Head of caudate nucleus (tissue), 42 donors: ENCODE measurements at places on chromosomes 7 and 10.

DNA sequence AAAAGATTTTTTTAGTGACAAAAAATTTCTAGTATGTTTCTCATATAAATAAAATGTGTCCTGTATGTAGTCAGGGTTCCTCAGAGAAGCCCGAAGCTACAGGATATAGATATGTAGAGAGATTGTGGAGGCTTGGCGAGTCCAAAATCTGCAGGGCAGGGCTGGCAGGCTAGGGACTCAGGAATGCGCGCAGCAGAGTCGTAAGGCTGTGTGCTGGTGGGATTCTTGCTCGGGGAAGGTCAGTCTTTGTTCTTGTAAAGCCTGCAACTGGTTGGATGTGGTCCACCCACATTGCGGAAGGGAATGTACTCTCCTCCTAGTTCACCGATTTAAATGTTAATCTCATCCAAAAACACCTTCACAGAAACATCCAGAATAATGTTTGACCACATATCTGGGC, 30.6 kb downstream of the LHPP start:
- no peak for DNase-seq

DNA sequence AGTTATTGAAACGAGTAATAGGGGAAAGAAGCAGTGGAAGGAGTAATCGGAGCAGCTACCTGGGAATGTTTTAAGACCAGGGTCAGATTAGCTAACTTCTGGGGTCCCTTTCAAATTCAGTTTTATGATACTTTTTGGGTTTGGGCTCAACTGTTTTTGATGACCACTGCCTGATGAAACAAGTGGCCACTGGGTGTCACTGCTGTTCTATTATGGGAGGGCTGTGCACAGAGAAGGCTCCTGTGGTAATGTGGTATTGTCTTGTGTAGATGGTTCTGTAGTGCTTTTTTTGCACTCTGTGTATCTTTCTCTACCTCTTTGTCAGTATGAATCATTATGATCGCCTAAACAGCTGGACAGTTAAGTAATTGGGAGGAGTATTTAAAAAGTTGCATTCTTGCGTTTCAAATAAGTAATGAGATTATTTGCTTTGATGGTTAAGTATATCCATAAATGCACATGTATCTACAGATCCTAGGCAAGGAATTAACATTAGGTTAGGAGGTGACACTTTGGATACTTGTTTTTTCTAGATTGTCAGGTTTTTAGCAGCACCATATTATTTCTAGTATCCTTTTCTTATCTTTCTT, 128.4 kb downstream of the ABCA13 start:
- peak; percentile 65 for DNase-seq

DNA sequence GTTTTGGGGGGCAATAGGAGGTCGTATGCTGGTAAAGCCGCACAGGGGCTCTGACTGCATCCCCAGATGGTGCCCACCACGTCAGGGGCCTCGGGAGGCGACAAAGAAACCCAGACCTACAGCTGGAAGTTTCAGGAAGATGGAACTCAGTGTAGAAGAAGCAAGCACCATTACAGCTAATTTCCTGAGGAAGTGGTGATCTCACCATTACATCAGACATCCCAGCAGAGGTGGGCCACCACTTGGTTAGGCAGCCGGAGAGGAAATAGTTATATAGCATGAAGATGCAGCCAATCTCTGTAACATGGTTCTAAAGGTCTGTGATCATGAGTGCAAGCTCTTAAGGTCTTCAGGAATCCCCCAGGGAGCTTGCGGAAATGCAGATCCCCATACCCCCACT, 127.3 kb upstream of the PCBD1 start:
- DNase-seq = no peak

- no peak for DNase-seq
Observed at GRCh38 chr10:130200179-130201042, 64.2 kb downstream of the GLRX3 start.

GRCh38 chr7:37320140-37320847, 128.4 kb downstream of the ELMO1 start:
- DNase-seq = no peak

DNA sequence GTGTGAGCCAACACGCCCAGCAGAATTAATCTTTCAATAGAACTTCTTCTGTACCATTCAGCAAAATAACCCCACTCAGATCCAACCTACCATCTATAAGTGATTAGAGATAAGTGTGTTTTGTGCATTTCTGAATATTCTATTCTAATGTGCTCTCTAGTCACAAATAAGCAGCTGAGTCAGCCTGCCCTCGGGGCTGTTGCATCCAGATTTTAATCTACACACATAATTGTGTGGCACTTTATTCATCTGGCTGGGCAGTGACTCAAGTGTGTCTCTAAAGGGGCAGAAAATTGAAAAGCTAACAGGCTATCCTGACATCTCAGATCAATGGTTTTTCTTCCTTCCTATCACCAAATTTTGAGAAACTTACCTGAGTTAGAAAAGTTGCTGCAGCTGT, 60.3 kb downstream of the PRR15 start:
- DNase-seq = no peak

DNA sequence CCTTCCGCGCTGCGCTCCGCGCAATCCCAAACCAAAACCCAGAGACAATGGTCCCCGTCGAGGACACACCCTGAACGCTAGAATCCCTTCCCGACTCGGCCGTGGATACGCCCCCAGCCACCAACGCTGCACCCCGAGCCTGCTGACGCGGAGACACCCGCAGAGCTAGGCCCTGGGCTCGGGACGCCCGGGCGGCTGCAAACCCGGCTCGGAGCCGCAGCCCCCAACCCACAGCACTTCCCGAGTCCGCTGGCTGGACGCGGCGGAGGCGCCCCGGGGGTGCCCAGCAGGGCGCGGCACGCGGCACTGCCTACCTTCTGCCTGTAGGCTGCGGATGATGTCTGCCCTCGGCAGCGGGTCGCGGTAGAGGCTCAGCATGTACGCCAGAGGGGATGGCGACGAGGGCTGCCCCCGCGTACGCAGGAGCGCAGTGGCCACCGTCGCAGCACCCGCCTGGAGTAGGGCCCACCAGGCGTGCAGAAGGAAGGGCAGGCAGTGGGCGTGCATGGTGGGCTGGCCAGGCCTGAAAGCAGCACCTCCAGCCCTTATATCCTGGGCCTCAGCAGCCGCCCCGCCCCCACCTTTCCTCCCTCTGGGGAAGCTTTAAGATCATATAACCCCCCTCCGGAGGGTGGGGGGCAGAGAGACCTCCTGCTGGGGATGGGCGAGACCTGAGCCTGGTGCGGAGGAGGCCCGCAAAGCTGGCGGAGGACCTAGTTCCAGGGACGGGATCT, at the start of gene NODAL:
Gene NODAL, minus strand, starts transcription at position 521 of the 734 bp plus-strand sequence. Its CDS starts 14 bp downstream, at position 507.
- no peak for DNase-seq

DNA sequence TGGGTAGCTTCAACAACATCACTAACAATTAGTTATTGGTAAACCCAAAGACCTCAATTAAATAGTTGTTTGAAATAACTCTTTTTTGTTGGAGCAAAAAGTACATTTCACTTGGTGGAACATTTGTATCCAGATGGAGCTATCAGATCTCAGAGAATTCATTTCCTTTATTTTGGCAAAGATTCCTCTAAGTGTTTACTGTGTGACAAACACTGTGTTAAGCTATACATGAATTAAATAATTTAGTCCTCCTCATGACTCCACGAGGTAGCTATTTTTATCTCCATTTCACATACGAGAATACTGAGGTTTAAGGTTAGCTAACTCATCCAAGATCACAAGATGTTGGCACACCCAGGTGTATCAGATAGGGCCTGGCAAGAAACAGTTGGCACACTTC, 104.0 kb upstream of the IMMP2L start:
- DNase-seq = no peak

GRCh38 chr10:60044971-60045370, 138.6 kb upstream of the CCDC6 start:
- DNase-seq = no peak

DNA sequence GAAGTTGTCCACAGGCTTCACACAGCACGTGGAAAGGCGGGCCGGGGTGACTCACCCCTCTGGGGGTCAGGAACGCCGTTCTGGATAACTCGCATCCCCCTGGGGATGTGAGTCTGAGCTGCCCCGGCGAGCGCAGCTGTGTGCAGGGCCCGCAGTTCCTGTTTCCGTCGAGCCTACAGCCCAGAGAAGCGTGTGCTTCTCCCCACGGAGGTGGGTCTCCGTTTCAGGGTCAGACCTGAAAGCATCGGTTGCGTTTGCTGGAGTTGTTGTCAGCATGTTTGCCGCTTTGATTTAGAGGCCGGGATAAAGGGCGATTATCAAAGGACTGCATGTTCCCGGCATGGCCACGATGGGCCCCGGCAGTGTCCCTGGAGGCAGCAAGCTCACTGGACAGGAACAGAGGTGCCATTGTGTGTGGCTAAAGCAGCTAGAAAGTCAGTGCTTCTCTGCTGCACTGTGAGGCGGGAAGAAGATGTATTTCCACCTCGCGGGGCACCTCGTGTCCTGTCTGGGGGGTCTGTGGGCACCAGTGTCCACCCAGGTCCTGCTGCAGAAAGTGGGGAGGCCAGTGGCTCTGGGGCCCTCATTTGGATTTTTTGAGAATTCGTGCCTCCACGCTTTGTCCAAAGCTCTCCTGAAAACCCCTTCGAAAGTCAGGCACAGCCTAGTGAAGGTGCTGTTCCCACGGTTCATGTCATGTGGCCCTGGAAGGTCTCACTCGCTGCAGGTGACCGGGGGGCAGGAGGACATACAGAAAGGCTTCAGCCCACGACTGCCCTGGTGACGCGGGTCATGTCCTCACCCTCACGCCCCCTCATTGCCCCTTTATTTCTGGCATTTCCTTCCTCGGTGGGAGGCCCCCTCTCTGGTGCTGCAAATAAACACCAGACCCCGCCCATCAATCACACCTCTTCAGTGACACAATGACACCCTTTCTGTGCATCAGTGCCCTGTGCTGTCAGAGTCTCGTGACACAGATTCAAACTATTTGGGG, 27.4 kb upstream of the GDI2 start:
- DNase-seq = peak; percentile 44

- no peak for DNase-seq
Observed at GRCh38 chr10:116154651-116155050, 118.4 kb downstream of the GFRA1 start.

DNA sequence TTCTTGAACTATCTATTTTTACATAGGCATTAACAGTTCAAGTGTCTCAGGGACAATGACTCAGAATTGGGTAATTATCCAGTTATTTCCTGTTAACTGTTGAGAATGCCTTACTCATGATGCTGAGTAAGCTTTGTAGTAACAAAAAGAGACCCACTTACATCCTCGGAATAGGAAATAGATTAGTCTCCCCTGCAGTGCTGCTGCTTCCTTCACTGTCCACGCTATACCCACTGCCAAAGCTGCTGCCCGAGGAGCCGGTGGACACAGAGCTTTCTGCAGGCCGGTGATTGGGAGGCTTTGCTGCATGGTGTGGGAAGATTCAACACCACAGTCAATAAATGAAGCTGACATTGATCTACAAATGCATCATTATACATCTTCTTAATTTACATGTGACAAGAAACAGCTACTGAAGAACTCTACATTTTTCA, 357.1 kb downstream of the PCLO start:
- no peak for DNase-seq

GRCh38 chr7:116683786-116684185, 11.8 kb downstream of the MET start:
- DNase-seq = no peak

- peak; percentile 58 for DNase-seq
Observed at GRCh38 chr7:138663725-138664710, 37.1 kb downstream of the SVOPL start.

DNA sequence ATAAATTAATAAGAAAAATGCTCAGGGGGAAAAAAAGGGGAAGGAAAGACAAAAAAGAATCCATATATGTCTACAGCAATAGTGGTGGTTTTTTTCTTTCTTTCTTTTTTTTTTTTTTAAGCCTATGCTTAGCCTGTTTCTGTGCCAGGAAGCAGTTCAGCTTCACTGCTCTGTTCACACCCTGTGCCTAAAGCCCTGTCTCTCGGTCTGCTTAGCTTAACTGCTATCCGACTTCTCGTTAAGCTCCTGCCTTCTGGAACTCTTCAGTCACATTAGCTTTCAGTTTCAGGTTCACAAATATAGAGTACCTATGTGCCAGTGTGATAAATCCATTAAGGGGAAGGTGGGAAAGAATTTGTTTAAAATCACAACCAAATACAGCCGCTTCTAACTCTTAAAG, 26.5 kb upstream of the NRG3 start:
- DNase-seq = no peak

- DNase-seq = no peak
Observed at GRCh38 chr10:117364110-117364960, 10.9 kb downstream of the PDZD8 start.

- DNase-seq = peak; percentile 84
Observed at GRCh38 chr7:151256410-151257045, 8.0 kb upstream of the SMARCD3 start.

- no peak for DNase-seq
Observed at GRCh38 chr7:106138776-106139175, 26.7 kb upstream of the SYPL1 start.

GRCh38 chr7:2759736-2760097, 71.7 kb downstream of the AMZ1 start:
- peak; percentile 62 for DNase-seq

DNA sequence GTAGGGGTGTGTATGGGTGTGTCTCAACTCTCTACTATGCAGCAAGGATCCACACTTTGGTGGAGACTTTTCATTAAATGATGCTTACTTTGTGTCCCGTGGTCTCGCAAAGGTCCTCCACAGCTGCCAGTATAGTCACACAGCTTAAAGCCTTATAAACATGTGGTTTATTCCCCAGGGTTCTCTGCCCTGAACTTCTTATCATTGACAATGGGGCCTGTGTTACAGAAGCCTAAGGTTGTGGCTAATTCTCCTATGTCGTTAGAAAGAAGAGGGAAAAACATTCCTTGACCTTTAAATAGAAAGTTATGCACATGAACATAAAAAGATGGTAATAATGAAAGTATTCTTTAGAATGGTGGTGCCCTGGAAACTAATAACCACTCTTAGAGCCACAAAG, 201.4 kb downstream of the INHBA start:
- DNase-seq = no peak

DNA sequence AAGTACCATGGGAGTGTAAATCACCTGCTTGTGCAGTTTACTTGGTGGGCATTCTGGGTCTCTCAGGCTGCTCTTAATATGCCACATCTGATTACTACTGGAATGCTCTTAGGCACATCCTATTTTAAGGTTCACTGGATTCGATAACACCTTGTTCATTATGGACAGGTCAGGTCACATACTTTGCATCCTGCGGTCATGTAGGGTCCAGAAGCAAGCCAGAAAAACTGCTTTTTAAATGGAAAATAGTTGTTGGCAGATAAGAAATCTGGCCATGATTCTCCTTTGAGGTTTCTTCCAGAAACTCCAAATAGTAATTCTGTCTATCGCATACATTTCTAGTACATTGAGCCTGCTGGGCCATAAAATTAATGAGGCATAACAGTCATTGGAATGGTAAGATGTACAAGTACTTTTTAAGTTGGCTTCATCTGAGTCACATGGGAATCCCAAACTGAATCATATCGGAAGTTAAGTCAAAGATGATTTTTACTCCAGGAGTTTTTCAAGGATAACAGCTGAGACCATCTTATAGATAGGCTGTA, 371.9 kb downstream of the LRRTM3 start:
- no peak for DNase-seq

- DNase-seq = no peak
Observed at GRCh38 chr10:88039496-88040200, 176.2 kb downstream of the PTEN start.

- no peak for DNase-seq
Observed at GRCh38 chr7:135845415-135846075, 96.9 kb upstream of the FAM180A start.

- peak; percentile 81 for DNase-seq
Observed at GRCh38 chr7:2720024-2720423, 32.0 kb downstream of the AMZ1 start.

- no peak for DNase-seq
Observed at GRCh38 chr10:32341596-32341995, 5.4 kb downstream of the EPC1 start.

GRCh38 chr10:131979336-131979735, 2.4 kb downstream of the BNIP3 start:
- DNase-seq = no peak
